Left ventricle myocardium inferior (tissue), 1 donor: ENCODE measurements at places on chromosomes 1 and 21. TPM values are rescaled to one million over a fixed set of nuclear protein-coding genes. Genes with fewer than 3 reads are reported as not detected.
A peak's percentile ranks its signal among the peaks of the same experiment; 100 is the strongest.

- DNase-seq = no peak
Measured at GRCh38 chr1:155537193-155537592, 25.4 kb downstream of the ASH1L start.

DNA sequence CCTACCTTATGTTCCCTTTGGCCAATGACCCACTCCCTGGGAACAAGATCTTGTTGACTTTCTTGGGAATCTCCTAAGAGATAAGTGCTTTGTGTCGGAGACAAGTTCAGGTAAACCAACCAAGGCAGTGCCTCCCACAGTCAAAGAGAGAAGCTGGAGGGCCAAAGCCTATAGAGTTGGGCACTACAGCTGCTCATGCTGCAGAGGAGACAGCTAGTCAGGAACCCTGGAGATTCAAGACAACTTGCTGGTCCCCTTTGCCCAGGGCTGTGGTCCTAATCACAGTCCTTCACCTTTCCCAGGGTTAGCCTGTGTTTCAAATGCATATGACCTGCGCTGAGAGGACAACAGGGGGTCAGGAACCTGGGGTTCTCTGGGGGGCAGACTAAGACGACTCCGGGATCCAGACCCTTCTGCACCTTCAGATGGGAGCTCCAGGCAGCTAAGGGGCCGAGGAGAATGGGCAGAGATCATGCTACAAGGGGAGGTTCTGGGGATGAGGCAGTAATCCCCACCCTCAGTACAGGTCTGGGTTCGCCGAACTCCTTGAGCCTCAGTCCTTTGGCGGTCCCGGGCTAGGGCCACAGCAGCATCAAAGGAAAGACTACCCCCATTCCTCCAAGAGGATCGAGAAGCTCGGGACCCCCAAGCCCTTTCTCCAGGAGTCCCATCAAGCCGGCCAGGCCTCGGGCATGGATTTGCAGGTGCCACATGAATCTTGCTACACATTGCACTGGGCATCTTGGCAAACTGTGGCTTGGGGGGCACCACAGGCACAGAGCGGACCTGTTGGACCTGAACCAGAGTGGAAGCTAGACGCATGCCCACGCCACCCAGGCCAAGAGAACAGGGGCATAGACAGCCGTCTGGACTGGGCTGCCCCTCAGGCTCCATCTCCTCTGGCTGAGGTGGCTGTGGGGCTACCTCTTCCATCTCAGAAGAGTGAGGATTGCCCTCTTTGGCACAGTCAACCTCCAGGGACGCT, 2.0 kb upstream of the USF1 start:
- no peak for DNase-seq

DNA sequence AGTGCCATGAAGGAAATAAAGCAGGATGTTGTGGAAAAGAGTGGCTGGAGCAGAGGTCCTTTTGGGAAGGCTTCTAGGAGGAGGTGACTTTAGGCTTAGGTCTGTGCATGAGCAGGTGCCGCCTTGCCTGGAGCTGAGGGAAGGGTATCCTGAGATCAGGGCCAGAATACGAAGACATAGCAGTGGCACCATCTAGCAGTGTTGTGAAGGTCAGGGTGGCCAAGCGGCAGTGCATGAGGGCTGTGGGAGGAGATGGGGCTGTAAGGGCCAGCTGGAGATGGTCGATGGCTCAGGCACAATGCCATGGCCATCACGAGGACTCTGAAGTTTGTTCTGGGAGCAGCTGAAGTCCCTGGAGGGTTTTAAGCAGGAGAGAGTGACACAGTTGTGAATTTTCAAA, 219.5 kb downstream of the PTPRU start:
- DNase-seq = no peak

GRCh38 chr1:151135433-151136385, 10.7 kb downstream of the SEMA6C start:
- DNase-seq = no peak

DNA sequence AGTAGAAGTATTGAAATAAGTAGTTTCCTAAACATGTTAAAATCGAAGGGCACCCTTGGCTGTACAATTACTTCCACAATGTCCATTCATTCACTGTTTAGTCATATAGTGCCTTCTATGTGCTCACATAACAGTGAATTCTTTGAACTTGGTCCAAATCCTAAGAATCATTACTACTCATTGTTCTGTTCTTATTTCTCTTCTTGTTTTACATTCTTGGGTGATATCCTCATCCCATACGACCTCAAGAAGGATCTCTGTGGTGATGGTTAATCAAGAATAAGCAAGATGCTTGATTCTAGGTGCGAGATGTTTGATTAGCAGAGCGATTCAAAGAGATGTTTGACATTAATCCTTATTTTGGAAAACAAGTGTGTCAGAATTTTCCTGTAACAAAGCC, 667.4 kb upstream of the ZP4 start:
- DNase-seq = no peak

GRCh38 chr1:235876402-235876841, 9.7 kb upstream of the LYST start:
- no peak for DNase-seq

DNA sequence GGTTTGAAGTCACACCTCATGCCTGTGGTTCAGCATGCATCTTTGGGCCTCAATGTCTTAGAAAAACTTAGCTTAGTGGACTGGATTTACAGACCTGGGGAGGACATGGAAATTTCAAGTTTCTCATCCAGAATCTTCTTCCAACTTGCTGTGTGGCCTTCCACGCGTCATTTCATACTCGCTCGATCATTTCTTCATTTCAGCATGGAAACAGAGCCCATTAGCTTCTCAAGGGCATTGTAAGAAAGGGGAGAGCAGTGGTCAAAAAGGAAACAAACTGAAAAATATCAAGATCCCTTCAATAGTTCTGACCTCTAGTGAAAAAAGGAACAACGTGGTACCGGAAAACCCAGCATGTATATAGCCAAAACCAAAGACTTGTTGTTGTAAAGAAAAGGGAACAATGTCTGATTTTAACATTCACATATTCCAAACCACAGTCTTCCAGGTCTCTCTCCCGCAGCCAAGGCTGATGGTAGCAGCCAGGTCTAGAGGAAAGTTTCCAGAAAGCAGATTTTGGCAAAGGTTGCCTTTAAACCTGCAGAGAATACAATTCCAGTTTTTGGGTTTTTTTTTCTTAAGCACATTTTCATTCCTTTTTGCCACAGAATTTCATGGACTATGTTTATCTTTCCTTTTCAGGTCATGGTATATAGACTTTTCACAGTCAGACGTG, 97.0 kb upstream of the CDC42BPA start:
- no peak for DNase-seq

GRCh38 chr1:160143695-160144094, 7.7 kb upstream of the ATP1A4 start:
- no peak for DNase-seq

DNA sequence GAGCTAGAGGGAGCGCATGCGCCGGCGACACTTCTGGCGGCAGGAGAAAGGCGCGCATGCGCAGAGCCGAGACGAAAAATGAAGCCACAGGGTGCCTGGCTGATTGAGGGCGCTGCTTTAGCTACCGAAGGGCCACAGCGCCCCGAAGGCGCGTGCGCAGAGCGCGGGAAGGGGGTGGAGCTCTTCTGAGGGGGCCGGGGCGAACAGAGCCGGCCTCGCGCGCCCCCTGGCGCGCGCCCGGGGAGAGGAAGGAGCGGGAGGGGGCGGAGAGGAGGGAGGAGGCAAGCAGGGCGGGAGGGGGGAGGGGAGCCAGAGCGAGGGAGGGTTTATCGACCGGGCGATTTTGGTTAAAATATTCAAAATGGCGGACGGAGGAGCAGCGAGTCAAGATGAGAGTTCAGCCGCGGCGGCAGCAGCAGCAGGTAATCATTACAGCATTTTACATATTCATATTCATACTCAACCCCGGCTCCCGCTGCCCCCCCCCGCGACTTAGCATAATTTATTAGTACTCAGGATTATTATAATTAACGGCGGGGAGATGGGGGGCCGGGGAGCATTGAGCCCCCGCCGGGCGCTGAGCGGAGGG, at the start of gene POU2F1:
Gene POU2F1 (plus strand): TSS at position 350 of the 589 bp plus-strand sequence. CDS start 12 bp downstream, at position 362.
- DNase-seq = peak; percentile 99

DNA sequence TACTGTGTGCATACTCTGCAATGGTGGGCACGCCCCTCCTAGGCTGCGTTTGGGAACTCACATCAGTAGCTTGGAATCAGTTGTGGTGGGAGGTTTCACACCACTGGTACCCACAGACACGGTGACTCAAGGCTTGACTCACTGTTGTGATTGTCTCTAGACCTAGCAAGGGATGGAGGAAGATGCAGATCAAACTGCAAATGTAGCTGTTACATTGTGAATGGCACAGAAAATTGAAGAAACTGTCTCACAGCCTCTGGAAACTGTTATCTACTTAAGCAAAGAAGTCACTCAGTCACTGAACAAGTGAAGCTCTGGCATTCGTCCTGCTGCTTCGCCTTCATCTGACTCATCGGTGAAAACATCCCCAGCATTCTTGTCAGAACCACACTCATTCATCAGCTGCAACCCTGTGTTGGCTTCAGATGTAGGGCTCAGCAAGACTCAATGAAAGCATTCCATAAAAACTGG, 59.5 kb downstream of the POFUT2 start:
- DNase-seq = no peak

DNA sequence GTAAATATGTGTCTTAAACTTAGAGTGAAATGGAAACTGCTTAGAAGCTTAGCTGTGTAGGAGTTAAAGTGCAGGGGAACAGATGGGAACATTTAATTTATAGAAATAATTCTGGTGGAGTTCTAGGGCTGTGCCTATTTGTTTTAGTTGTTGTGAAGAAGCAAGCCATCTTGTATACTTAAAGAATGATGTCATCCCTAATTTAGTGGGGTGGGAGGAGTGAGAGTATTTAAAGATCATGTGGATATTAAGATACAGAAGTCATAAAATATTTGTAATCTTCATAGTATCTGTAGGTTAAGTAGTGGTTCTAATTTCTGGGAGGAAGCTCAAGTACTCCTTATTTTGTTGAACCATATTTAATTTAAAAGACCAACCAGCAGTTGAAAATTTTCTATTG, 41.5 kb downstream of the BACH1 start:
- no peak for DNase-seq

GRCh38 chr1:18735224-18735997, 104.8 kb downstream of the PAX7 start:
- DNase-seq = no peak

DNA sequence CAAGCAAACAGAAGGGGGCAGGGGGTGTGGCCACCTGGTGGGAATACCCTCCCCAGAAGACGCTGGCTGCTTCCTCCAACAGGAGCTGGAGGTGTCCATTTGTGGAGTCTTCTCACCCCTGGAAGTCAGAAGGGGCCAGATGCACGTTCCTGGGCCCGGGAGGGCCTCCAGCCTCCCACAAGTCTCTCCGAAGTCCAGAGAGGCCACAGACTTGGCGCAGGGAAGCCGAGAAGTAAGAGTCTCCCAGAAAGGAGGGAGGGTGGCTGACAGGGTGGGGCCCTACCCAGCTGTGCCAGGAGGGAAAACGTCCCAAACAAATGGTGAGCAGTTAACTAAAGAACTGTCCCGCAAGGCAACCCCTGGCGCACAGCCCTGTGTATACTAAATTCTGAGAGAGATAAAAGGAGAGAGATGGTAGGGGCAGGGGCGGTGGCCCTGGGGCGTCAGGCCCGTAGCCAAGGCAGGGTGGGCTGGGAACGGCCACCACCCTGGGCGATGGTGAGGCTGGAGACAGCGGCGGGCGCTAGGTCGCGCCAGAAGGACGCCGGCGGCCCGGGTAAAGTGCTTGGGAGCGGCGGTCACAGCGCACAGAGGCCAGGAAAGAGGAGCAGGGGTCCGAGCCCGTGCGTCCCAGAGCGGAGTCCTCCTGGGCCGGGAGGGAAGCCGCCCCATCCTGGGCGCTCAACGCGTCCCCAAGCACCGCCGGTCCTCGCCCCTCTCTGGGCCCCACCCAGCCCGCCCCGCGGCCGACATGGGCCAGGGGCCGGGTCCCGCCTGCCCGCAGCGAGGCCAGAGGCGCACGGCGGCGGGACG, 1.2 kb downstream of the CHD5 start:
- DNase-seq = no peak

AMPD1 gene
- not detected for total RNA-seq
